ENCODE measurements at places on chromosomes 16 and 17.

DNA sequence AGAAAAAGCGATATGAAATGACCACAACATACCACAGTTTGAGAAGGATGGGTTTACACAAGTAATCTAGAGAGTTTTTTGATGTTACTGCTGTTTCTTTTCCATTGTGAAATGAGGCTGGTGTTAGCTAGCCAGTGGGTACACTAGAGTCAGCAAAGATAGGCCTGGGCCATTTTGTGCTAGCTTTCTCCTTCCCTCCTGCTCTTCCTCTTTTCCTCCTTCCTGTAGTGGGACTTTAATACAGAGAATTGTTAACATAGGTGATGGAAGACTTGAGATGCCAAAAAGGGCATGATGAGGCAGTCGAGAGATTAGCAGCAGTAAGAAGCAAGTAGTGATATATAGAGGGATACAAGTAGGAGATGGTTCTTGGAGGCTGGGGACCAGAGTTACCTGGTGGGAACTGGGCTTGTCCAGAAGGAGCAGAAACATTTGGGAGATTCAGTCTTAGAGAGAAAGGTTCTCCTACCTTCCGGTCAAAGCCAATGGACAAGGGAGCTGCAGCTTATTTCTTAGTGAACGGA, 7.7 kb downstream of the NSRP1 start:
- no peak for DNase-seq

GRCh38 chr16:84323606-84324005, 28.9 kb downstream of the WFDC1 start:
- DNase-seq, result no peak

DNA sequence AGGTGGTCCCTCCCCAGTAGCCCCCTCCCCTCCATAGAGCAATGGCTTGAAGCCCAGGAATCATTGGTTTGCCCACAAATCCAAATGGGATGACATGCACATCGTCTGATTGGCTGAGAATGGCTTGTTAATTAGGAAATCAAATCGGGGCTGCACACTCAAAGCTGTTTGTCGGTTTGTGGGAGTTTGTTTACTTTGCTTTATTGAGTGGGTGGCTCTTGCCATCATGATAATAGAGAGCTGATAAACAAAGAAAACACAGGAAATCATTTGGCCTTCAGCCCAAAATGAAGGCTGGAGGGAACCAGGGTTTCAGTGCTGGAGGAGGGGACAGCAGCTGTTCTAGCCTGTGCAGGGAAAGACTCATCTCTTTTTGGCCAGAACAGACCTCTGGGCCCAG, 316.3 kb downstream of the CBLN1 start:
- DNase-seq, result no peak

- DNase-seq, result no peak
Measured at GRCh38 chr16:49806446-49806845, 49.5 kb downstream of the ZNF423 start.

DNA sequence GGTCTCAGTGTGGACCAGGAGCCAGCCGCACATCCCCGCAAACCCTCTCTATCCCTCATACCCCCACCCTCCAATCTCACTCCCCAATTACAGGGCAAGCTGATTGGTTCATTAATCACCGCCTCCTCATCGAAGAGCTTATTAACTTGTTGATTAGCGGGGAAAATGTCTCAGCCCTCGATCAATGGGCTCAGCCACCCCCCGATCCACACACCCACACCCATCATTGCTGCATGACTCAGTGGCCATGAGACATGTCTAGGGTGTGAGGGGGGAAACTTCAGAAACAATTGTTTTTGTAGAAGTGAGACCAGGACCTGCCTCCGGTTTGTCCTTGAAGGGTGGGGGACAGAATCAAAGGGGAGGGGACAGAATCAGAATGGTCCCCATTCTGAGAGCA, 2.5 kb upstream of the PYY start:
- no peak for DNase-seq

GRCh38 chr16:20253825-20254224, 73.5 kb downstream of the GP2 start:
- no peak for DNase-seq

DNA sequence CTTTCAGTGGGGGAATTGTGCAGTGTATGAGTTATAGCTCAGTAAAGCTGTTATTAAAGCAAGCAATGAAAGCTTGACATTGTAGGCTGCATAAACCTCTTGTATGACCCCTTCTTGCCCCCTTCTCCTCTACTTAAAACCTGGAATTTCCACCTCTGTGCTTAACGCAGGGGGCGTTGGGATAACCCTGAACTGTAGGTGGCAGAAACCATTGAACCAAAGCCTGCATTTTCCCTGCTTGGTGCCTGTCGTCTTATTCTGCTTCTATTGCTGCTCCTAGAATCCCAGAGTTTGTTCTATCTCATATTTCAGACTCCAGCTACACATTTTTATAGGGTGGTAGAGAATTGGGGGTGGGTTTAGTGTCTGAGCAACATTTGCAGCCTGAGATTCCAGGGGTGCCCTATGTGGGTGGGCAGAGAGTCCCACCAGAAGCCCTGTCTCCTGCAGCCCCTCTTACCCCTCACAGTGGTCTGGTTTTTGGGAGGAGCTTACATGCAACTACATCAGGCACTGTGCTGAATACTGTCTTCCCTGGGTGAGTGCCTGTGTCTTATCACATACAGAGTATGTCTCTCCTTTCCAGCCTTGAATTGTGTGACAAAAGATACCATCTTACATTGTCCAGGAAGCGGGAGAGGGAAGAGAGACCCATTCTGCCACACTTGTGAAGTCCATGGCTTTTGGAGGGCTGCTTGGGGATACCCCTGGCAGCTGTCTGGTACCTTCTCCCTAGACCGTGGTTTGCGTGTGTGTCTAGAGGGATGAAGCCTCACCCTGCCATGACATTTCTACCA, 407.7 kb upstream of the EEF2KMT start:
- DNase-seq, result no peak

DNA sequence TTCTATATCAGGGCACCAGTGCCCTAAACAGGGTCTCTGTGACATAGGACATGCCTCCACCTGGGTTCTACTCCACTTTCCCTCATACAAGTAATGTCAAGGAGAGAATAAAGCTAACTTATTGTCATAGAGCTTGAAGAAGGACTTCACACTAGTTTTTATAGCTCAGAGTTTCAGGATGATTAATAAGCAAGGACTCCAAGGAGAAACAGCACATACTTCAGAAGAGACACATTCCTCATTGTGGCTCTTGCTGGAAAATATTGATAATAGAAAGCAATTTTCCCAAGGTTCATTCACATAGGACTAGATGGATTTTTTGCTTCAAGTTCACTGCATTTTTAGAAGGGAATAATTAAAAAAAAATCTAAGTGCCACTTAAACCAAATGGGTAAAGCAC, 133.3 kb downstream of the CA10 start:
- no peak for DNase-seq

GRCh38 chr17:1275962-1276736, 3.3 kb upstream of the TRARG1 start:
- peak; percentile 68 for DNase-seq

DNA sequence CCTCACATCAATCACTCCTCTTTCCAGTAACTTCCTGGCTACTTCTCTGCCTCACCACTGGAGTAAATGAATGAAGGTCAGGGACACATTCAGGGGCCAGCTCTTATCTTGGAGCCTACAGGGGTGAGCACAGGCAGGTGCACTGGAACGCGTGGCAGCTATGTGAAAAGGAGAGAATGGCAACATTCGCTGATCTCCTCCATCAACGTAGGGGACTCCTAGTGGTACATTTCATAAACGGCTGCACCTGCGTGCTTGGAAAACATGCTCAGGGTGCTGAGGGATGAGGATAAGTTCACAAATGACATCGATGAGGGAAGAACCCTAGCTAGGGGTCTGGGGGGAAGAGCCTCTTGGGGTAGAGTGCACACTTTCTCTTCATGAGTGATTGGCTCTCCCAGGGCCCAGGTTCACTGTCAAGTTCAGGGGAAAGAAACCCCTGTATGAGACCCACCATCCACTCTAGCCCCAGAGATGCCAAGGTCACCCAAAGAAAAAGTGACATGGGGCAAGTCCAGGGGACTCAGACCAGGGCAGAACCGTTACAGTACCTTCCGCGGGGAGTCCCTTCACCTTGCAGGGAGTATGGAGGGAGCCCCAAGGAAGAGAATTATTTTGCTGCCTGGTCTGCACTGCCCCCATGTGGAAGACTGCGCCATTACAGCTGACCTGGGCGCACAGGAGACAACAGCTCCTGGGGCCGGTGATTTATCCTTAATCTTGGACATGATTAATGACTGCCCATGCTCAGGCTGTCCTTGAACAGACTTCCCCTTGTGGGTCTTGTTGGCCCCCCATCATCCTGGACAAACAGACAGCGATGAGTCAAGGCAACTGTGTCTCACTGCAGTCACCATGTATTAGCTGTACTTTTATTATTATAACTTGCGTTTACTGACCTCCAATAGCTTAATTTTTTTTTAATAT, 30.1 kb downstream of the VAC14 start:
- peak; percentile 36 for DNase-seq

DNA sequence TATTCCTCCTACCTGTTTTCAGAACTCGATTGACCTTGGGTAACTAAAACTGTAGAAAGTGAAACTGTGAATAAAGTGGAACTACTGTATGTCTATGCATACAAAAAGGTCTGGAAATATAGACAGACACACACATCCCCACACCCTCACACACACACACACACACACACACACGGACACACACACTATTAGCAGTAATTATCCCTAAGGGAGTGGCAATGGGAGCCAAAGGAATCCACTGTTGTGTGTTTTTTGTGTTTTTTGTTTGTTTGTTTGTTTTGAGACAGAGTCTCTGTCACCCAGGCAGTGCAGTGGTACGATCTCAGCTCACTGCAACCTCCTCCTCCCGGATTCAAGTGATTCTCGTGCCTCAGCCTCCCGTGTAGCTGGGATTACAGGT, 26.6 kb upstream of the SRCIN1 start:
- DNase-seq, result no peak

- no peak for DNase-seq
Measured at GRCh38 chr17:35028531-35029262, 34.8 kb downstream of the RFFL start.

GRCh38 chr16:87138738-87139267, 178.4 kb downstream of the C16orf95 start:
- no peak for DNase-seq

GRCh38 chr16:7861891-7862582, 529.4 kb downstream of the RBFOX1 start:
- DNase-seq, result no peak

GRCh38 chr16:83968891-83969649, 1.0 kb downstream of the NECAB2 start:
- no peak for DNase-seq

- DNase-seq, result peak; percentile 69
Measured at GRCh38 chr16:85420501-85421337, 192.4 kb upstream of the GSE1 start.

- DNase-seq, result no peak
Measured at GRCh38 chr17:42132941-42133340, 10.3 kb downstream of the HSPB9 start.
